Stimulated activated CD4-positive, alpha-beta T cell treated with anti-CD3 and anti-CD28 coated beads, Interleukin-1b, Interleukin-23, amount 100 ng/mL, for 1 hour (primary cell): ENCODE measurements at places on chromosomes 6 and 20.
A peak's percentile ranks its signal among the peaks of the same experiment; 100 is the strongest.

- no peak for DNase-seq
Observed at GRCh38 chr6:41515995-41516394, 30.2 kb upstream of the FOXP4 start.

DNA sequence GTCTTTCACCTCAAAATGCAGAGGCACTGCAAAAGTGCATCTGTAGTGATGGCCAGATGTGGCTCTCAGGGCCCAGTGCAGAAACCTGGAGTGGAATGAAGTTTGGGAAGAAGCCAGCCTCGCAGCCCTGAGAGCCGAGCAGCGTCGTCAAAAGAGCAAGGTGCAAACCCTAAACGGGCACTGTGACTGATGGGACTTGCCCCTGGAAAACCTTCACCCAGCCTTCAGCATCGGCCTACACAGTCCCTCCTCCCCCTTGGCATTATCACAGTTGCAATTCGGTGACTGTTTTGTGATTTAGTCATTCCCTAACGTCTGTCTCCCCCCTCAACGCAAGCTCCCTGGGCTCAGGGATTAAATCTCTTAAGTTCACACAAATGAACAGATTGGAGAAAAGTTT lies 38.6 kb downstream of the TAF4 start:
- DNase-seq = no peak

DNA sequence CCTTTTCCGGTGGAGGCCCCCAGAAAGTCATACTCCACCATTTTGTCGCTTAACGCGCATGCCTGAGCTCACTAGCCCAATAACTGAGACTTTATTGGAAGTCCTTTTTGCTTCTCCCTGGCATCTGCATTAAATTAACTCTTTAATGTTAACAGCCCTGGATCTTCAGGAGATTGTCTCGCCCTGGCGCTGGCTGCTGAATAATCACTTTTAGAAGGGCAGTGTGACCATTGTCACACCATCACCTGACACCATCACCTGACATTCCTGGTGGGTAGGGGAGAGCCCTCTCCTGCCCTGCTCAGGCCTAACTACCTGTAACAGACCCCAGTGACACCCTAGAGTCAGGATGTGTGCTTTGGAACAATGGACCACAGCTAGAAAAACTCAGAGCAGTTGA lies 115.5 kb upstream of the SNX9 start:
- no peak for DNase-seq

- DNase-seq = no peak
Observed at GRCh38 chr6:37109714-37110499, 60.0 kb upstream of the PIM1 start.

GRCh38 chr6:81126150-81126549 lies 626.3 kb downstream of the TENT5A start:
- DNase-seq = no peak

DNA sequence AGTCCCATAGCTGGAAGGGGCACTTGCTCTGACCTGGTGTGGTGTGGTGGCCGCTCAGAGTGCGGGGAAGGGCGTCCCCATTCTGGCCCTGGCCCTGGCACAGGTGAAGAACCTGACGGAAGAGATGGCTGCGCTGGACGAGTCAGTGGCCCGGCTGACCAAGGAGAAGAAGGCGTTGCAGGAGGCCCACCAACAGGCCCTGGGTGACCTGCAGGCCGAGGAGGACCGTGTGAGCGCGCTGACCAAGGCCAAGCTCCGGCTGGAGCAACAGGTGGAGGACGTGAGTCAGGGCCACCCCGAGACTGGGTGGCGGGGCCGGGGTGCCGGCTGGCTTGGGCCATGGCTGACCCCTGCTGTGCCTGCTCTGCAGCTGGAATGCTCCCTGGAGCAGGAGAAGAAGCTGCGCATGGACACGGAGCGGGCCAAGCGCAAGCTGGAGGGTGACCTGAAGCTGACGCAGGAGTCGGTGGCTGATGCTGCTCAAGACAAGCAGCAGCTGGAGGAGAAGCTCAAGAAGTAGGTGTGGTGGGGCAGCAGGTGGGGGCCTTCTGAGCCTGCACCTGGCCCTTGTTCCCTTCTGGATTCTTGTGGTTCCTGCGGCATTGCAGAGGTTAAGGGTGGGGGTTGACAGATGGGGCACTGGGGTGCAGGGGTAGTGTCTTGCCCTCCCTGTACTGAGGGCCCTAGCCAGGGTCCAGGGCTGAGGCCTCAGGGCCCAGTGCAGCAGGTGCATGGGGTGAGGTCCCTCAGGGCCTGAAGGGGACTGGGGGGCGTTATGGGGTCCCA lies 40.8 kb downstream of the MYH7B start:
- no peak for DNase-seq

GRCh38 chr6:64890609-64891008 lies 816.4 kb downstream of the EYS start:
- DNase-seq = no peak

- DNase-seq = no peak
Observed at GRCh38 chr6:134447423-134447822, 129.5 kb upstream of the SGK1 start.

GRCh38 chr6:1562171-1562955 lies 47.4 kb upstream of the FOXC1 start:
- DNase-seq = no peak

- DNase-seq = no peak
Observed at GRCh38 chr20:10671919-10672623, 1.7 kb downstream of the JAG1 start.

- no peak for DNase-seq
Observed at GRCh38 chr6:113921299-113921904, 49.5 kb downstream of the HDAC2 start.

DNA sequence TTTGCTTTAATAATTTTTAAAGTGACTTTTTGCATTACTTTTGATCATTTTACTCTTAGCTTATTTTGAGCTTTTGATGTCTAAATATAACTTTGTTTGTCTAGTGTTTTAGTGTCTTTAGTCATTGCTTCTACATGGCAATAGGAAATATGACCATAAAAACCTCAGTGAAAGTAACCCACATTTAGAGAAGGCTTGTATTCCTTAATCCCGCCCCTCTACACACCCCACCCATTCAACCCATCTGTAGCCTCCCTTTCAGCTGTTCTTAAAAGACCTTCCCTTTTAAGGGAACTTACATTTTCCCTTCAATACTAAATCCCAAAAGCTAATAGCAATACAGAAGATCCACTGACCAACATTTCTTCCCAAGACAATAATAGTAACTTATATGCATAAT lies 225.4 kb downstream of the LAMA2 start:
- no peak for DNase-seq

- DNase-seq = no peak
Observed at GRCh38 chr20:36527331-36528125, 13.8 kb upstream of the MYL9 start.

GRCh38 chr20:50376179-50376887 lies 133.8 kb upstream of the PTPN1 start:
- no peak for DNase-seq

DNA sequence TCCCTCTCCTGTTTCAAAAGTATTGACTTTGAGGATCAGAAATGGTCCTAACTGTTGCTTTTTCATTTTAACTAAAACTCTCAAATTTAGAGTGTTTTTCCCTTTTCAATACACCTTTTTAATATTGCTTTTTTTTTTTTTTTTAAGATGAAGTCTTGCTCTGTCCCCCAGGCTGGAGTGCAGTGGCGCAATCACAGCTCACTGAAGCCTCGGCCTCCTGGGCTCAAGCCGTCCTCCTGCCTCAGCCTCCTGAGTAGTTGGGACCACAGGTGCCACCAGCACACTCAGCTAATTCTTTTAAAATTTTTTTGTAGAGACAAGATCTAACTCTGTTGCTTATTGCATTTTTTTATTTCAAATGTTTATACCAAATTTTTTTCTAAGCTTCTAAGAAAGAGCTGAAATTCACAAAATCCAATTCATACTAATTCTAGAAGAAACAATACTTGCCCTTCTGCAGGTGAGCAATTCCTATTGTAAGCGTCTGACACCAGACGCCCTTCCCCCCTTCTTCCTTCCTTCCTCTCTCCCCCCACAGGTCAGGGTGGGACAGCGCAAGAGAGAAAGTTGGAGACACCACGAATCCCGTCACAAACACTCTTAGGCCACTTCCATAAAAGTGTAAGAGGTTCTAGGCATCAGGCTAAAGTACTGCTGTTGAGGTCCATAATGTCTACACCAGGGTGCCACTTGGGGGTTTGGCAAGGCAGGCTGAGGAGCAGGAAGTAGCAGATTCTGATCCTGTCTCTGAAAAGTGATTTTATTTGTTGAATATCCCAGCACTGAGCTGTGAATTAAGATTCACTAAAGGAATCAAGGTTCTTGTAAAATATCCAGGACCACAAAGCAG lies 12.8 kb downstream of the DLL1 start:
- DNase-seq = no peak

GRCh38 chr6:154783229-154783628 lies 50.0 kb downstream of the SCAF8 start:
- DNase-seq = no peak

GRCh38 chr6:142945049-142945445 lies at the start of gene HIVEP2:
HIVEP2 (minus strand) TSS chr6:142945176; CDS start chr6:142774738, 170,438 bp downstream.
- DNase-seq = peak; percentile 75

DNA sequence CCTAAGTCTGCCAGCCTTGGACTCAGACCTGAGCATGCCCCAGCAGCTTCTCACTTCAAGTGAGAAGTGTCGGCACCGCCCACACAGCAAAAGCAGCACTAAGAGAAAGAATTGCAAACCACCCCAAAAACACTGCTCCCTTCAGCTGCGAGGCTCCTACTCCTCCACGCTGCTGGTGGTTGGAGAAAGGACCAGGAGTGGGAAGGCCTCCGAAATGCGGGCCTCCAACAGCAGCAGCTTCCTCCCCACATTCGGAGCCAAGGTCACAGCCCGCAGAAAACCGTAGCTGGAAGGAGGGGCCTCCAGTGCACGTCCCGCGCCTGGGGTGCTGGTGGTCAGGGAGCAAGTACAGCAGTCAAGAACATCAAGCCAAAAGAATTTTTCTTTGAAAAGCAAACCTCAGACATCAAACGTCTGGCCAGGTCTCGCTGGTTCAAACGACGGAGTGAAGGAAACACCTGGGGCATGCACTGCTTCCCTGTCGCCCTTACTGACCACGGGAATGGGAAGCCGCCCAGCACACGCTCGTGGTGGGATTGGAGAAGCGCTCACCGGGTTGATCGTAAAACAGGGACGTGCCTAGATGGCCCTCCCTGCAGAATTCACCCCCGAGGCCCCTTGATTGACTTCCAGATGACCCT lies 185.6 kb upstream of the CST7 start:
- no peak for DNase-seq

GRCh38 chr20:62590309-62591121 lies 51.8 kb upstream of the SLCO4A1 start:
- DNase-seq = no peak

- no peak for DNase-seq
Observed at GRCh38 chr6:148934961-148935360, 188.1 kb downstream of the UST start.

GRCh38 chr6:112649853-112650252 lies 302.7 kb downstream of the RFPL4B start:
- no peak for DNase-seq

GRCh38 chr6:82779041-82779440 lies 286.6 kb downstream of the UBE3D start:
- DNase-seq = no peak

DNA sequence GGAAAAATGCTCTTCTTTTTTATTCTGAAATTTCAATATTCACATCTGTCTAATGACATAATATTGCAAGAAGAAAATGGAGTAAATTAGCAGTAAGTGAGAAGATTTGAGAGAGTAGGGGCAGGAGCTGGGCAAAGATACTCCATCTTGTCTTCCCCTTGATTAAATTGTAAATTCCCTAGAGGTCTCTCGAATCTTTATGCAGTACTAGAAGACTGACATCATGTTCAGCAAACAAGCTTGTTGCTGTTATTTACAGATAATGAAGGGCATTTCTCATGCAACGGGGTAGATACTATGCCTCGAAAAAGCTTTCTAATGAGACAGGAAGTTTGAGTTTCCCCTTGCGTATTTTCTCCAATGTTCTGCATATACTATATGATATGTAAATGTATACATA lies 306.9 kb upstream of the PTCHD4 start:
- DNase-seq = no peak

GRCh38 chr6:105875974-105876640 lies 210.0 kb upstream of the PRDM1 start:
- DNase-seq = no peak

DNA sequence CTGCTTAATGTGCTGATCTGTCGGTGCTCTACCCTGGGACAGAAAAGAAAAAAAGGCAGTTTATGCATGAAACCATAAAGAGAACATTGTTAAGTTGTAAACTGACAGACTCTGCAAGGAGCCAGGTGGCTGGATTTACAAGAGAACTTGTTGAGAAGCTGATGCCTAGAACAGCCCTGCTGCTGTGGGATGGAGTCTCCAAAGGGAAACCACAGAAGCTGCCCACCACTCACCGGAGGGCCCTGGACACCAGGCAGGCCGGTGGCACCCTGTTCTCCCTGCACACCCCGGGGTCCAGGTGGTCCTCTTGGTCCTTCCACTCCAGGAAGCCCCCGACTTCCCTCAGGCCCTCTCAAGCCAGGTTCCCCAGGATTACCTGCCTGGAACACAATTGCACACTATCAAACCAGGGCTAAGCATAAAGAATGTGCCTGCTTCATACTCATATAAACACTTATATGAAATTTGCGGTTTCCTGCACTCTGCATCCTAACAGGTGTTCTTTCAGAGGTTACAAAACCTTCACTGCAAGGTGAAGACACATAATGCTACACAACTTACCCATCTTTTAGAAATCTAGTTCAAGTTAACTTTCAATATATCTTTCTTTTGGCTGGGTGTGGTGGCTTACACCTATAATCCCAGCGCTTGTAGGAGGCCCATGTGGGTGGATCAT lies 68.2 kb downstream of the COL9A1 start:
- no peak for DNase-seq

- no peak for DNase-seq
Observed at GRCh38 chr6:124682751-124683150, 279.5 kb upstream of the RNF217 start.

GRCh38 chr6:147699637-147700036 lies 191.1 kb downstream of the SAMD5 start:
- DNase-seq = no peak

DNA sequence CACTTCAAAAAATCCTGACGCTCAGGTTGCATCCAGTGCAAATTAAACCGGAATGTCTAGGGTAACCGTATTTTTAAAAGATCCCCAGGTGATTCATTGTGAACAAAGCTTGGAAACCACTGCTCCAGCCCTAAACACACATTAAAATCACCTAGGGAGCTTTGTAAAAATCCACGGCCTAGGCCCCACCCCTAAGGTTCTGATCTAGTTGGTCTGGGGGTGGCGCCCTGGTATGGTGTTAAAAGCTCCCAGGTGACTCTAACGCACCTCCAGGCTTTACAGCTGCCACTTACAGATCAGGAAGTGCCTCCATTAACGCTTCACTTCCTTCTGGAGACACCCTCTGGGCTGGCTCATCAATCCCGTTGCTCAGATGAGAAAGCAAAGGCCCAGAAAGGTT lies 92.2 kb downstream of the GRM4 start:
- no peak for DNase-seq
